Caudate nucleus (tissue), 63 donors: ENCODE measurements at places on chromosomes 4 and X.

DNA sequence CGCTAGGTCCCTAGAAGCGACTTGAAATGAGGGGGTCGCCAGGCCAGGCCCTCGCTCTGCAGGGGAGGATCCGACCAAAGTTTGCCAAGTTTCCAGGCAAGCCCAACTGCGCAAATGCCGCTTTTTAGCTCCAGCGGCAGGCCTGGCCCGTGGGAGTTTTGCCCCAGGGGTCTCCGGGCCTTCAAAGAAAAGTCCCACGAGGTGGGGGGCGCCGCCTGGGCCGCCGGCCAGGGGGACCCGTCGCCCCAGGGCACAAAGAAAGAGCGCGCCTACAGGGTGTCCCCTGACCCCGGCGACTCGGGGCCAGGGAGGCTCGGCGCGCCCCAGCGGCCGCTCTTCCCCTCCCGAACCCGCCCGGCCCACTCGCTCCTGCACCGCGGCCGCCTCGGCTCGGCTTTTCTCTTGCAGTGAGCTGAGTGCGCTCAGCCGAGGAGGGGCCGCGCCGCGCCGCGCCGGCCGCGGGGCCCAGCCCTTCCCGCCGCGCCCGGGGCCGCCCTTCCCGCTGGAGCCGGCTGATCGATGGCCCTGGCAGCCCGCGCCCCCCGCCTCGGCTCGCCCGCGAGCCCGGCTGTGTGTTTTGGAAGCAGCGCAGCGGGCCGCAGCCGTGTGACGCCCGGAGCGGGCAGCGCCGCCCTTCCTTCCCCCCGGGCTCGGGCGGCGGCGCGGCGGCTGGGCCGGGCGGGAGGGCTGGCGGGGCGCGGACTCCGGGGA lies 754 bp upstream of the KLF3 start:
- DNase-seq: no peak

GRCh38 chrX:13094828-13095341 lies 50.5 kb upstream of the FAM9C start:
- no peak for DNase-seq

- DNase-seq: no peak
These were observed 498.1 kb downstream of the NLGN4X start for GRCh38 chrX:5730556-5730955.

- DNase-seq: no peak
These were observed 121.4 kb upstream of the GATB start for GRCh38 chr4:151882072-151882803.

GRCh38 chr4:117983541-117984365 lies 50.5 kb upstream of the NDST3 start:
- no peak for DNase-seq

DNA sequence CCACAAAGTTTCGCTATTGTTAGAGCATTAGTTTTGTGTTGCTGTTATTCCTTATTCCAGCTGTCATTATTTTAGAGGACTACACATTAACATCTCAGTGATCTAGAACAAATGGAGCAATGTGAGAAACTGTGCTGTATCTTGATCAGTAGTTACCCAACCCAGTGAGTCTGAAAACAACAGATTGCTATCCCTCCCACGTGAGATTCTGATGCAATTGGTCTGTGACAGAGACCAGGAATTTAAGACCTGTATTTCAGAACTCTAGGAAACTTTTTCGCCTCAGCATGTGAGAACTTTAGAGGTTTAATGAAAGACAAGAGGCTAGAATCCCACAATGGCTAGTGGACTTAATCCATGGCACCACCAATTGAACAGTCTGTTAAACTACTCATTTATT lies 35.7 kb upstream of the CDS1 start:
- DNase-seq: no peak

- DNase-seq: no peak
These were observed 501.2 kb upstream of the INTU start for GRCh38 chr4:127131527-127131926.

- DNase-seq: no peak
These were observed 194.9 kb downstream of the CBLL2 start for GRCh38 chrX:22467571-22467970.

DNA sequence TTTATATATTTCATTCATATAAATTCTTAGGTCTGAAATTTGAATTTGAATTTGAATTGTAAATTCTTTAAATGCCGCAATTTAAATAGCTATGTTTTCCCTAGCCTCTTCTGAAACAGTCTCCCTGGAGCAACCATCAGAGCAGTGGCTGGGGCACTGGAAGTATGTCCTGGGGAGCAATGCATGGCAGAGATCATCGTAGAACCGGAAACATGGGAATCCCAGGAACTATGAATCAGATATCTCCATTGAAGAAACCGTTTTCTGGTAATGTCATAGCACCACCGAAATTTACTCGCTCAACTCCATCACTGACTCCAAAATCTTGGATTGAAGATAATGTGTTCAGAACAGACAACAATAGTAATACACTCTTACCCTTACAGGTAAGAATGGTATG lies 4.9 kb downstream of the CPEB2 start:
- DNase-seq: no peak

DNA sequence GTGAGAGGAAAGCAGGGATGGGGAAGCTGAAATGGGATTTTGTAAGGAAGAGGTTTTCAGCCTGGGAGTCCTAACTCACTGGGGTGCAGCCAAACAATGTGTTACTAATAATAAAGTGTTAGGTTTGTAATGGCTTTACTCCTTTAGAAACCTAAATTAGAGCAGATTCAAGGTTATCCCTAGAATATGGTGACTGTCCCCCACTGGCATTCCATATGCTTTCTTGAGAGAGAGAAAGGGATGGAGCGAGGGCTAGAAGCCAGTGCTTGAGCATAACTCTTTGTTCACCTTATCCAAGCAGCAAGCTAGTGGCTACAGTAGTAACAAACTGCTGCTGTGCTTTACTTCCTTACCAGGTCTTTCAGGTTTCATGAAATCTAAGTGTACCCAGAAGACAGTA lies 249.1 kb upstream of the PGRMC2 start:
- DNase-seq: no peak

GRCh38 chr4:23260511-23260910 lies 567.8 kb downstream of the GBA3 start:
- no peak for DNase-seq

GRCh38 chr4:74623041-74623440 lies 171.3 kb downstream of the BTC start:
- no peak for DNase-seq

- DNase-seq: no peak
These were observed 25.7 kb upstream of the COX7B2 start for GRCh38 chr4:46934726-46935125.

DNA sequence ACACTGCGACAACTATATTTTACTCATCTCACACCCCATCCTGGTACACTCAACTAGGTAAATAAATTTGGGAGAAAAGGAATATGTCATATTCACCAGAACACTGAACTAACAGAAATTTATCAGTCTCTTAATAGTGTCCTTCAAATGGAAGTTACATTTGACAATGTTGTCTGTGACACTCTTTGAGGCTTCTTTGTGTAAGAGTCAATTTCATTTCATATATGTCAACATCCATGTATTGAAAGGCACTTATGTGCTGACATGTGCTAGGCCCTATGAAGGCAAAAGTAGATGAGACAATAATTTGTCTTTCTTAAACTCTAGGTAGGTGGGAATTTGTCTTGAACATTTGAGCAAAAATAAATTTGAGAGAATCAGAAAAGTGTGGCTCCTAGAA lies 82.0 kb downstream of the TECRL start:
- no peak for DNase-seq
